ENCODE measurements at places on chromosomes 1 and 21.
A peak's percentile ranks its signal among the peaks of the same experiment; 100 is the strongest.

- peak; percentile 46 for DNase-seq
These were observed 18.7 kb downstream of the DUSP10 start for GRCh38 chr1:221723018-221723847.

DNA sequence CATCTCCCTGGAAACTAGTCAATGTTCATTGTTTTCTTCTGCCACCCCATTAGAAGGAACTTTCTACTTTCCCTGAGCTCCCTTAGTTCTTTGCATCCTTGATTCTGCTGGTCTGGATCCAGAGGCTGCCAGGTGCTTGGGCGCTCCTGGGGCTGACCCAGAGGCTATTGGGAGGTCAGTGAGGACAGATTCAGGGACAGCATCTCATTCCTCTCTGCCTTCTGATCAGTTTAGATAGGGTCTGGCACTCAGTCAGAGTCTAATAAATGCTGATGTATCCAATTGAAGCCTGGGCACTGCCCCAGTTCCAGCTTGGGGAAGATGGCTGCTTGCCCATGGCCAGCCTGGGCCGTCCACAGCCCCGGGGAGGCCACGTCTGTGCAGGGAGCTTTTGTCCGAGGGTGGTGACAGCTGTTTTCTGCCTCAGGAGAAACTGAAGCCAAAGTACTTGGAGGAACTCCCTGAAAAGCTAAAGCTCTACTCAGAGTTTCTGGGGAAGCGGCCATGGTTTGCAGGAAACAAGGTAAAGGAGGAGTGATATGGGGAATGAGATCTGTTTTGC lies 2.3 kb downstream of the GSTM1 start:
- DNase-seq: no peak

GRCh38 chr1:150567717-150568593 lies 11.5 kb downstream of the MCL1 start:
- DNase-seq: peak; percentile 67

DNA sequence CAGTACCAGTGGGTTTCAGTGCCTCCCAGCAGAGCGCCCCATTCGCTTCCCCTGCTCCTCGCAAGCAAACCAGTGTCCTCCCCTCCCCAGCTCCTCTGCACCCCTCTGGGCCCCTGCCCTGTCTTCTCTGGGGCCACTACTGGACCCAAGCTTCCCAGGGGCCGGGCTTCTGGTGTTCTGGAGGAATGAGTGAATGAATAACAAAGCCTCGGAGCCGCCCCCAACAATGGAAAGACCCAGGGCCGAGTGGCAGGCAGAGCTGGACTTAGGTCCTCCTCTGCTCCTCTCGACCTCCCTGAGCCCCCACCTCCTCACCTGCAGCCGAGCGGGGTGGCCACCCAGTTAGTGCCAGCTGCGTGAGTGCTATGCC lies 37.6 kb downstream of the MATN1 start:
- DNase-seq: no peak

- DNase-seq: no peak
These were observed 60.0 kb downstream of the NRIP1 start for GRCh38 chr21:15004721-15005370.

DNA sequence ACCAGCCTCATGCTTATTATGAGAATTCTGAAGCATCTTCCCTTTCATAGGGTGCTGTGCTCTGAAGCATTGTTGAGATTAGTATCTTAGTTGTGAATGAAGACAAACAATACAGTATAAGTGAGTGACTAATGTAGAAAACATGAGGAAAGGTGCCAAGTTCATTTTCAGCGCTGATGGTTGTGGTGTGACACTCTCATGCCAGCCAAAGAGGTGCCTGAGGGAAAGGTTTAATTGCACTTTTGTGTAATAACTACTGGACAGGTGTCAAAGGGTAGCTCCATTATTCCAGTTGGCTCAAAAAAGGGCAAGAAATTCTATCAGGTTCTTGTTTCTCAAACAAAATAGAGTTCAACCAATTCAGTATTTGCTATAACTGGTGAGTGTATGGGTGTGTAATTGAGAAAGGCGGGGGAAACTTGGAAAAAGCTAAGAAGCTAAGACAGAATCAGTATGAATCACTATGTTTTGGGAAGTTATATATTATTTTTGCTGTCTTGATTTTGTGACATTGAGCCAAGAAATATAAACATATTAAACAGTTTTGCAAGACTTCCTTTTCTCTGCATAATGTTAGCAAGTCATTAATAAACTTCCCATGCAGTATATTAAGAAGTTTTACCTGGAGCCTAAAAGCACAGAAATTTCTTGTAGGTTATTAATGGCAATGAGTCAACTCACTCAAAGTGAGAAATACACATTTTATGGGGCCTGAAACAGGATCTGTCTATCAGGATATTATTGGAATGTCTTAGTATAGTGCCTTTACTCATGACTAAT lies 31.8 kb downstream of the KCNK2 start:
- DNase-seq: no peak

Data from T-helper 2 cell treated with Interferon-gamma antibody and Interleukin-4, amounts not matched to agents 5 μg/mL and 100 μg/mL, for 36 hours (primary cell).